Activated CD8-positive, alpha-beta memory T cell treated with anti-CD3 and anti-CD28 coated beads for 4 hours (primary cell): ENCODE measurements at places on chromosomes 5 and 9.

DNA sequence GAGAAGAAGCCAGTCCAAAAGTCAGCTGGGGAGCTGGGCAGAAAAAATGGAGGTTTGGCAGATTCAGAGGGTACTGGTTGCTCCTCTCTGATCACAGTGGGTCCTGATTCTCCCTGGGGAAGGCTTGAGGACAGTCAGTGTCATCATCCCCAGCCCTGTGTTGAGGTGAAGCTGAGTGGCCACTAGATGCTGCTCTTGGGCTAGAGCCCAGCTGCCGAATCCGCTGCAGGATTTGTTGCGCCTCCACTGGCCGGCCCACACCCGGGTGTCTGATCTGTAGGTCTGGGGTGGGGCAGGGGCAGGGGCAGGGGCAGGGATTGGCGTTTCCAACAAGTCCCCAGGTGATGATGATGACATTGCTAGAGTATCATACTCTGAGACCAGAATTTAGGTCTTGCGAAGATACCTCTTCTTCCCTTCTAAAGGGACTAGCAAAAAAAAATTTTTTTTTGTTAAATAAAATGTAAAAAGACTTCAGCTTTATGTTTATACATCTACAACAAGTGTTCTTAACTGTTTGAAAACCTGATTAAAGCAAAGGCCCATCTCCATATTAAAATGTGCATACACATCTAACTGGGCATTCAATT is 106.8 kb downstream of the PDE6A start:
- no peak for DNase-seq

GRCh38 chr9:114446672-114447450 is 58.4 kb downstream of the WHRN start:
- DNase-seq = no peak

DNA sequence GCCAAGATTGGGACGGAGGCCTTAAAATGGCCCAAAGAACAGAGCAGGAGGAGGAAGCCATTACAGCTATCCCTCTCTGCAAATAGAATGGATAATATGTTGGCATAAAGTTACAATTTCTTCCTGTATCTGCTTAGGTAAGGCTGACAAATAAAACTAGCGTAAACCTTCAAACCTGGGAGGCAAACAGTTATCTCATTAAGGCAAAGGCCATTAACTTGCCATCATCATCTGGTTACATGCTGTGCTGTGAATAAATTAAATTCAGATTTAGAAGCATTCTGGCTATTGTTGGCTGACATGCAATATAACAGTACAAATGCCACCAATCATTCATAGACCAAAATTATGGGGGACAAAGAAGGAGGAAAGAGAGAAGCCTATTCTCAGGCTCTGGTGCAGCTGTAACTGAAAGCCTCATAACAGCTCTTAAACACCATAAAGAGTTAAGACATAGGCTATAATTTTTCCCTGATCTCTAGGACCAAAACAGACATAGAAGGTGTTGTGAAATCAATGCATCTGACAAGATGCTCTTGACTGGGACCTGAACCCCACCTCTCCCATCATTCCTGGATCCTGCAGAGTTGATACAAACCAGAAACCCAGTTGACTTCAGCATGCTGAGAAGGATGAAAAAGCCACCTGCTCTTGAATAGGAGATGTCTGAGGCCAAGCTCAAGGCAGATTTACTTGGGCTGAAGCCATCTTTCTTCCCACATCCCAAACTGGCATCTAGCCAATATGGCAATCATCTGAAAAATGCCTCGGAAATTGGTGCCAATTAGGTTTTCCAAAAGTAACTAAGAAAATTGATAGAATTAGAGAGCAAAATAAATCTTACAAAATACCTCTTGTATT is 62.5 kb downstream of the PLCXD3 start:
- DNase-seq = no peak

DNA sequence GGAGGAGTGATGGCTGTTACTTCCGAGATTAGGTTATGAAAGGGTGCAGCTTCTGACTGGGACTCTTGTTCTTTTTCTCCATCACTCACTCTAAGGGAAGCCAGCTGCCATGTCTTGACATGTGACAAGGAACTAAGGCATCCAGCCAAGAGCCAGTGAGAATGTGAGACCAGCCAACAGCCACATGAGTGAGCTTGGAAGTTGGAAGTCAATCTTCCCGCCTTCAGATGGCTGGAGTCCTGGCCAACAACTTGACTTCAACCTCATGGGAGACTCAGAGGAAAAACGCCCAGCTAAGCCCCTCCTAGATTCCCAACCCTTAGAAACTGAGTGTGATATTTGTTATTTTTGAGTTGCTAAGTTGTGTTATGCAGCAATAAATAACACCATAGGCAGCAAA is 201.1 kb downstream of the SNX18 start:
- no peak for DNase-seq

- no peak for DNase-seq
Measured at GRCh38 chr5:179605026-179605833, 18.2 kb downstream of the HNRNPH1 start.
